ENCODE measurements at places on chromosomes 1 and 21. TPM values are rescaled to one million over a fixed set of nuclear protein-coding genes. Genes with fewer than 3 reads are reported as not detected.

DNA sequence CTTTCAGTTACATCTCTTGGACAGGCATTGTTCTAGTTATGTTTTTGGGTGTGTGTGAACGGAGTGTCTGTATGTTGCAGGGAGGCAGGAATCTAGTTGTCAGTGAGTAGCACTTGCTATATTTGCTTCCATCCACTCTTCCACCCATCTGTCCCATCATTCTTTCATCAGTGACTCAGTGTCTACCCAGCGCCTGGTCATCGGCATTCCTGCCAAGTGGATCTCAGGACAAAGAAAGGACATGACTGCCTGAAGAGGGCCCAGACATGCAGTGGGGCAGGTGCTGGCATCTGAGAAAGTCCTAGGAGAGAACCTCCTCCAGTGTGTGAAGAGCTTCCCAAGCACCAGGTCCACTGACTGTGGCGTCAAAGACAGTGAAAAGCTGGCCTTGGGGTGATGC, 27.3 kb upstream of the MAGOH start:
- no peak for DNase-seq

- no peak for DNase-seq
Measured at GRCh38 chr1:246215510-246215903, 291.6 kb downstream of the SMYD3 start.

The EPHB2 gene
- 12.5 TPM for polyA plus RNA-seq

DNA sequence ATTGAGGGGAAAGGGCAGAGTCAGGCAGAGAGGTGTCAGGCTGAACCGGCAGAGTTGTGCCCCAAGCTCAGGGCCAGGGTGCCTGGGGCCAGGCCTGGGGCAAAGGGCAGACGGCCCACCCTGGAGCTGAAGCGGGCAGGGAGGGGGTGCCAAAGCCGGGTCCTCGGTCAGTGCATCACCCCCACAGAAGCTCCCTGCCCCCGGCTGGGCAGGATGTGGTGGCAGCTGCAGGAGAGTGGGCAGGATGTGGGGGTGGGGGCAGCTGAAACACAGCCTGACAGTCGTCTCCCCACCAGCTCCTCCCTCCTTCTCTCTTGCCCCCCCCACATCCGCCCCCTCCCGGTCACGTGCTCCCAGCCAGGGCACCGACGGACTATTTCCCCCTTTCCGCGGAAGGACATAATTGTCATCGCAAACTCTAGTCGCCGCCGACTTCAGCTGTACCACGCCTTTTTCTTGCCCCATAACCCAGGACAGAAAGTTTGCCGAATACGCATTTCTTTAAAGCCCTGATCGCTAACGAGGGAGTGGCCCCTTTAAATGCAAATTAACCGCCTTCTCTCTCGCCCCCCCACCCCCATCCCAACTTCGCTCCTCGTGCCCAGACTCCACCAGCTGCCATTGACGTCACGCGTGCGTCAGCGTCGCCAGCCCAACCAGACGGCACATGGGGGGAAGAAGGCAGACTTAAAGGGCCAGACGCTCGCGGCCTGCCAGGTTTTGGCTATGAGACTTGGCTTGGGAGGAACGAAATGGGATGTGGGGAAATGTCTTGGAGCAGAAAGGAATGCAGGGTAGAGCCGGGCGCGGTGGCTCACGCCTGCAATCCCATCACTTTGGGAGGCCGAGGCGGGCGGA, 4.5 kb upstream of the MEF2D start:
- DNase-seq = peak; percentile 96

DNA sequence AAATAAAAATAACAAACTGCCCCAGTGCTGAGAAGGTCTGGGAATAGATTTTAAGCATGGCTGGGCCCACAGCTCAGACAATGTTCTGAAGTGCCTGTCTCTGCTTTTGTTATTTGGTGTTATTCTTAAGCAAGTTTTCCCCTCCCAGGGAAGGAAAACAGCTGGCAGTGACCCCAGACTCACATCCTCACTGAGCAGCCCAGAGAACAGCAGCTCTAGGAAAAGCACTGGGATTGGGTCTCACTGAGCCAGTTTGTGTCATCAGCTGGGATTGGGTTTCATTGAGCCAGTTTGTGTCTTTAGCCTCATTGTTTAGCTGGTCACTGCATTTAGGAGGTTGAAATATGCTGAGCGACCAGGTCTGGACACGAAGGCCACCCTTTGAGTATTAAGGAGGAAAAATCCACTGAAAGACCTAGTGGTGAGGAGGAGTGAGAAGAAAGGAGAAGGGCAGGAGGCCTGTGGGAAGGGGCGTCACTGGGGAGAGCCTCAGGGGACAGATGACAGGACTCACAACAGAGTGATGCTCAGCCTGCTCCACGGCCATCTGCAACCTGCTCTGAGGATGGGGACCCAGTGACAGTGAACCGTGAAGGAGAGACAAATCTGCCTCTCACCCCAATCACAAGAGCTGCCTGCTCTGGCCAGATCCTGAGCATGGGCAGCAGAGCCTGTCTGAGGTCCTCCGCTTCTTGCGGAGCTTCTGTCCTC, 103.8 kb downstream of the TOMM20 start:
- DNase-seq = no peak

The CD48 gene
- 1.4 TPM for polyA plus RNA-seq

DNA sequence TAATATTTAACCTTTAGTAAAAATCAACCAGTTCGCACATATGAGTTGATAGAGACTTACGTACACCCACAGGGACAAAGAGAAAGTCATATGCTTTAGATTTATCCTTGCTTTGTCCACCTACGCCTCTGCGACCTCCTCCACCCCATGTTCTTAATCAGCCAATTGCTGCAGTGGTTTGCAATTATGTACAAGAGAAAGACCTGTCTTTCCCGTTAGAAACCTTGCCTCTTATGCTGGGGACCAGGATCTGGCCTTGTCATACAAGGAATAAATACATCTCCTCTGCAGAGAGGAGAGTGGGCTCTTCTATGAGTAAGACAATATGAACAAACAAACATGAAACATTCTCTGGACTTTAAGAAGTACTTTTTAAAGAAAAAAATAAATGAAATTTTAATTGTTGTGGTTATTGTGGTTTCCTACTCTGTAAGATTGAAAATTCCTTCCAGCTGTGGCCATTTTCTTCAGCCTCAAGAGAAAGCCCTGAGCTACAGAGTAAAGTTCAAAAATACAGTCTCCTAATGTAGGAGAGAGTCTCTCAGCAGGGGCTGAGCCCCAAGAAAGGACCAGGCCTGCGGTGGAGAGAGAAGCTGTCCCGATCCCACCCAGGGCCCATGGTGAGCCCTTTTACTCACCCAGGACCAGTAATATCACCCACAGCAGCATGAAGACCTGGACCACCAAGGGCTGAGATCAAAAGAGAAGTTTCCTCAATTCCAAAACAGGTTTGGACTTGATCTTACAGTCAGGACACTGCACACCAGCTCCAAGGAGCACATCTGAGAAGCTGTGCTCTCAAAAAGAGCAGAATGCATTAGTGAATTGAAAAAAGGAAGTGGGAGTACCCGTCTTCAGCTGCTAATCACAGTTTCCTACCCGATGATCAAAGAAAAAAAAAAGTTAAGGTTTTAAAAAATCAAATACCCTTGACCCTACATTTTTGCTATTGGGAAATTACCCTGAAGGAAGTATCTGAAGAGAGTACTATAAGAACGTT, at the start of gene FCRL5:
TSS of gene FCRL5 (minus strand) at position 822 of the 1,000 bp plus-strand sequence. CDS start at position 669, 153 bp downstream.
- no peak for DNase-seq

DNA sequence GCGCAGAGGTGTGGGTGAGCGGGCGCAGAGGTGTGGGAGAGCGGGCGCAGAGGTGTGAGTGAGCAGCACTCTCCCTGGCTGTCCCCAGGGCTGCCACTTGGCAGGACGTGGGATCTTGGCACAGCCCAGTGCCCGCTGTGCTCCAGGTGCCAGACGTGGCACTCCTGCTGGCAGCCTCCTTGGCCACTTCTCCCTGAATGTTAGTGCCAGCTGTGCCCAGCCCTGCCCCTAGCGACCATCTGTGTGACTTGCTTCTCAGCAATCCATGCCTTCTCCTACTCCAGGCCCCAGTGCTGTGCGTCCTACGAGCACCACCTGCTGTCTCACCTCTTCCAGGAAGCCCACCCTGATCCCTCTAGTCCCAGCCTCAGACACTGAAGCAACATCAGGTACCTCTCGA, 30.5 kb downstream of the KRTAP10-1 start:
- no peak for DNase-seq

The OR10X1 gene
- not detected for polyA plus RNA-seq

DNA sequence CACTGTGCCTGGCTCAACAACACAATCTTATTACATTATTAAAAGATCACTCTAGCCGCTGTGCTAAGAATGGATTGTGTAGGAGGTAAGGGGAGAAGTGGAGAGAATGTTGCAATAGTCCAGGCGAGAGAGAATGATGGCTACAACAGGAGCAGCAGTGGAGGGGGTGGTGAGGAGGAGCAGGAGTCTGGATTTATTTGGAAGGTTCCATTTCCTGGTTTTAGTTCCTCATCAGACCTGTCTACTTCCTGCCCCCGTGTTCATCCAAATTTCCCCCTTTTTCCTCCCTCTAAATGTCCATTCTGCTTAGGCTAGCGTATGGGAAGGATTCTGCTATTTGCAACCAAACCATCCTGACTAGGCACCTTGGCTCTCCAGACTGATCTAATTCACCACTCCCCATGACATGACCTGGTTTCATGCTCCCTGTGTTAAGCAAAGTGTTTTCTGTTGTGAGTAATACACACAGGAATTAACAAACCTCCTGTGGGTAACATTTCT, 35.1 kb upstream of the EYA3 start:
- DNase-seq = no peak

- no peak for DNase-seq
Measured at GRCh38 chr1:12138196-12139168, 28.3 kb upstream of the TNFRSF1B start.

The THEM4 gene
- 21.9 TPM for polyA plus RNA-seq

The C1QC gene
- polyA plus RNA-seq = 12.0 TPM

The CFHR5 gene
- polyA plus RNA-seq = not detected

The TRIM33 gene
- 53.1 TPM for polyA plus RNA-seq

DNA sequence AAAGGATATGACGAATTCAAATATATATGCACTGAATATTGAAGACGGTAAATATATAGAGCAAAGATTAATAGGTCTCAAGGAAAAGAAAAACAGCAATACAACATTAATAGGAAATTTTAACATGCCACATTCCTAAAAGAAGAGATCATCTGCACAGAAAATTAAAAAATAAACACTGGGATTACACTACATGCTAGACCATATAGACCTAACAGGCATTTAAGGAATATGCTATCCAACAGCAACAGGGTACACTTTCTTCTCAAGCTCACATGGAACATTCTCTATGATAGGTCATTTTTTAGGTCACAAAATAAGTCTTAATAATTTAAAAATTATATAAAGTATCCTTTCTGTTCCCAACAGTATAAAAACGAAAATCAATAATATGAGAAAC, 1038.3 kb downstream of the KCNT2 start:
- no peak for DNase-seq

DNA sequence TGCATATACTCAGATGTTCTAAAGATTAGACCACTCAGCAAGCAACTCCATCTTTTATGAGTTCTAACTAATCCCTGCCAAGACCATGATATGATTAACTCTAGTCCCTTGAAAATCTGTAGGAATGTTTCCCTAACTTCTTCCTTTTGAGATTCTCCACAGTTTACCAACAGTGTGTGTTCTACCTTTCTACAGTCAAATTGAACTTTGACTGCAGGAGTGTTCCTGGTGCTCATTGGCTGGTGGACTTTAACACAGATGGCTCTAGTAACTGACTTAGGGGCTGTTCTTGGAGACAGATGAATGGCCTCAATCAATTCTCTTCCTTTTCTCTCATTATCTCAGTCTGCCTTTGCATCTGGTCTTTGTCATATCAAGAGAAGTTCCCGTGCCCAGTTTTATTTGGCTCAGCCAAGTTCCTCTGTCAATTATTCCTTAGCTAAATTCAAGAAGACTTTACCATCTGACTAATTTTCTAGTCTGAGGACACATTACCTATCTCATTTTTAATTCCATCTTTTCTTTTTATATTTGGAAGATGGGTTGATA, 643.9 kb upstream of the CAMK1G start:
- DNase-seq = no peak

GRCh38 chr1:183689762-183690204, 36.7 kb upstream of the APOBEC4 start:
- no peak for DNase-seq

Measured in right renal pelvis (tissue), 4 donors.